Cerebellar nuclear complex (tissue), 1 donor: ENCODE measurements at places on chromosomes 1 and 21.
A peak's percentile ranks its signal among the peaks of the same experiment; 100 is the strongest.

DNA sequence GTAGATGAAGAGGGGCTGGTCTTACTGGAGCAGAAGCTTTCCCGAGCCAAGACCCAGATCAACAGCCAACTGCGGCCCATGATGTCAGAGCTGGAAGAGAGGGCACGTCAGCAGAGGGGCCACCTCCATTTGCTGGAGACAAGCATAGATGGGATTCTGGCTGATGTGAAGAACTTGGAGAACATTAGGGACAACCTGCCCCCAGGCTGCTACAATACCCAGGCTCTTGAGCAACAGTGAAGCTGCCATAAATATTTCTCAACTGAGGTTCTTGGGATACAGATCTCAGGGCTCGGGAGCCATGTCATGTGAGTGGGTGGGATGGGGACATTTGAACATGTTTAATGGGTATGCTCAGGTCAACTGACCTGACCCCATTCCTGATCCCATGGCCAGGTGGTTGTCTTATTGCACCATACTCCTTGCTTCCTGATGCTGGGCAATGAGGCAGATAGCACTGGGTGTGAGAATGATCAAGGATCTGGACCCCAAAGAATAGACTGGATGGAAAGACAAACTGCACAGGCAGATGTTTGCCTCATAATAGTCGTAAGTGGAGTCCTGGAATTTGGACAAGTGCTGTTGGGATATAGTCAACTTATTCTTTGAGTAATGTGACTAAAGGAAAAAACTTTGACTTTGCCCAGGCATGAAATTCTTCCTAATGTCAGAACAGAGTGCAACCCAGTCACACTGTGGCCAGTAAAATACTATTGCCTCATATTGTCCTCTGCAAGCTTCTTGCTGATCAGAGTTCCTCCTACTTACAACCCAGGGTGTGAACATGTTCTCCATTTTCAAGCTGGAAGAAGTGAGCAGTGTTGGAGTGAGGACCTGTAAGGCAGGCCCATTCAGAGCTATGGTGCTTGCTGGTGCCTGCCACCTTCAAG is 57.3 kb downstream of the LAMC2 start:
- DNase-seq: no peak

DNA sequence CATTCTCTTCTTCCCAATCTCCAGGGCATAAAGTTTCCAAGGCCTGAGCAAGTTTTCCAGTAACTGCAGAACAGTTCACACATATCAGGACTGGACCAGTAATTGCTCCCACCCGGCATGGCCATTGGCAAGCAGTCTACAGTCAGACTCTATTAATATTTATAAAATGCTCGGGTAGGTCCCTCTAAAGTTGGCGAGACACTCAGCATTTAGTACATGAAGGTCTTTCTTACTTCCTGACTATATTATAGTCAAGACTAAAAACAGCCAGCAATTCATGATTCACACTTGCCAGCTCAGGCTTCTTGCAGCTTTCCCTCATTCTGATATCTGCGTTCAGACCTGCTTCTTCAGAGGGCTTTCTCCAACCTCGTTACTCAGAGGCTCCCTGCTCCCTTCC is 25.4 kb downstream of the GADD45A start:
- DNase-seq: no peak

GRCh38 chr1:202049129-202049528 is 38.7 kb downstream of the ELF3 start:
- no peak for DNase-seq

- DNase-seq: no peak
Observed at GRCh38 chr1:221159608-221160007, 280.4 kb downstream of the HLX start.

DNA sequence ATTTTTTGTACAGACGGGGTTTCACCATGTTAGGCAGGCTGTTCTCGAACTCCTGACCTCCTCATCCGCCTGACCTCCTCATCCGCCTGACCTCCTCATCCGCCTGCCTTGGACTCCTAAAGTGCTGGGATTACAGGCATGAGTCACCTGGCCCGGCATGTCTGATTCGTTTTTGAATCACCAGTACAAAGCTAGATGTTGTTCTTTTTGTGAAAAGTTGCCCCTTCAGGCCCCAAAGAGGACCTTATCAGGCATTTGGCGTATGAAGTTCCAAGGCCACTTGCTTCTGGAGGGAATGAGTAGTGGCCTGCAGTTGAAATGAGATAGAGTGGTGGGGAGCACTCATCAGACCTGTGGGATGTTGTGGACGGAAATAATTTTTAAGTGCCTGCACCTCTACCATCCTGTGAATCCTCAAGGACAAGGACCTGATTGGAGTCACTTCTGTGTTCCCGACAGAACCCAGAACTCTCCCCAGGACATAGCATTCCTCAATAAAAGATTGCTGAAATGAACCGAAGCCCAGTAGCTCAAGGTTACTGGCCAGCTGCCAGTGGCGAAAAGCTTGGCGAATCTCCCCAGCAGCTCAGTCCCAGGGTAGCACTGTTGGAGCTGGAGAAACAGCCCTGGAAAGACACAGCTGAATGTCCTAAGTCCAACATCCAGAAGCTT is 50.1 kb downstream of the NDUFS5 start:
- DNase-seq: no peak

DNA sequence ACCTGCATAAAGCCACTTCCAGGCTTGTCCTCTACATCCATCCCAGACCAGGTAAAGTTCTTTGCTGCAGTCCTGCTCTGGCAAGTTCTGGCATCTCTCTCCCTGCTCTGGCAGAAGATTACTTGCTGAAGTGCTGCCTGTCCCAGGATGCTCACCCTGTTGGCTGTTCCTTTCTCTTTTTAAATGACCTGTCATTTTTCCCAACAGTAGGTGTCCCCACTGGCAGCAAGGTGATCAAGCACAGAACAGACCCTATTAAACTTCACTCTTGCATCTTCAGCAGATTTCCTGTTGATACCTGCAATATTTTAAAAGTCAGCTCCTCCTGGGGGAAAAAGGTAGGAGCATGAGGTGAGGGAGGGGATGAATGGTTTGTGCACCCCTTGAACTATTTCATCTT is 332.6 kb downstream of the PBX1 start:
- no peak for DNase-seq

DNA sequence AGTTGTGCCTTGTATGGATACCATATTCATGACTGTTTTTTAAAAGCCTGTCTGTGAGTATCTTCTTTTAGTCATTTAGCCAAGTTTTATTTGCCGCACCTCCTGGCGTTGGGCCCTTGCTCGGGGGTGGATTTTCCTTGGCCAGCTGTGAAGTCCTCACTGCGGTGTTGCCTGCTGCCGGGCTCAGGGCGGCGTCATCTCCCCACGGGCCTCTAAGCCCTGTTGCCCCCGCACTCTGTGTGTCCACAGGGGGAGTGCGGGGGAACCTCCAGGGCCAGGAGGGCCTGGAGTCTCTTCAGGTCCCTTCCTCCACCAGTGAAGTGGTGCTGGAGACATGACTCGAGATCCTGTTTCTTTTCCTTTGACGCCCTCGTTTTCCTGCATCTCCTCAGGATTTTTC is 65.8 kb upstream of the DIP2A start:
- DNase-seq: no peak

GRCh38 chr1:154784416-154784815 is 85.7 kb downstream of the KCNN3 start:
- DNase-seq: no peak

DNA sequence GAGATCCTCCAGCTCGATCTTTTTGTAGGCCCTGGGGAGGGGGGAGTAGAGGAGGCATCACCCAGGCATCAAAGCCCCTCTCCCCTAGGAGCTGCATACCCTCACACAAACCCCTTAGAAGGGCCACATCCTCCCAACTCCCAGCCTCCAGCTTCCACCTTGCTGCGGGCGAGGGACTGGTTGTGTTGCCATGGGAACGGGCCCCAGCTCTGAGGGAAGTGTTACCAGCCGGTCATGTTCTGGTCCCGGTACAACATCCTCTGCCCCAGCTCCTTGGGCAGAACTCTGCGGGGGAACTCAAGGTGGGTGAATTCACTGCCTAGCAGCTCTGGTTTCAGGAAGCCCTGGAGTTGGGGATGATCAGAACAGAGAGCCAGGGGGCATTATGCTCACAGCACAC is 4.1 kb downstream of the PPM1J start:
- no peak for DNase-seq

DNA sequence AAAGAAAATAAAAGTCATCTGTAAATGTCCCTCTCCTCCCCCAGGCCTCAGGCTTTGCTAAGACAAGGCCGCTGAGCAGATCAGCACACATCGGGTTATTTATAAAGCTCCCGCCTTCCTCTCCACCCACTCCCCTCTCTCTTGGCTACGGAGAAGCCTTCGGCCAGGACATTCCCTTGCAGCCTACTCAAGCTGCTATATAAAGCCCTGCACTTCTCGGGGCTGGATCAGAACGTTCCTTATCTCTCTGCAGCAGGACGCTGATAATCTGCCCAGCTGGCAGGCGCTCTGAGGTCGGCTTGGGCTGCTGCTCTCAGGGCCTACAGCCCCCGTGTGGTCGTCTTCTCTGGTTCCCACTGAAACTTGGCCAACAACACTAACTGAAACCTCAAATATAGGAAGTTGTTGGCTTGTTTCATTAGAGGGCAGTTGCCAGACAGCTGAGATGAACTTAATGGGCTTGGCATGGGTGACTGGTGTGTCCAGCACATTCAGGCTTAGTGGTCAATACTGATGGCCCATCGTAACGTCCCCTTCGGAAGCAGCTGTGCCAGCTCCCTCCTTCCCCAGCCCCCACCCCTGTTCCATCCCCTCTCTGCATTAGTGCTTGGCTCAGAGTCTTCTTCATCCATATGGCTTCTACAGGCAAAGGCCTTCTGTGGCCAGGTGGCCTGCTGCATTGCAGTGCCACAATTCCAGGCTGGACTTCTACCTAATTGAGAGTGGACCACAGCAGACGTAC is 64.6 kb downstream of the IER5 start:
- DNase-seq: peak; percentile 71

- DNase-seq: no peak
Observed at GRCh38 chr1:95119273-95119672, 2.1 kb downstream of the TLCD4 start.

DNA sequence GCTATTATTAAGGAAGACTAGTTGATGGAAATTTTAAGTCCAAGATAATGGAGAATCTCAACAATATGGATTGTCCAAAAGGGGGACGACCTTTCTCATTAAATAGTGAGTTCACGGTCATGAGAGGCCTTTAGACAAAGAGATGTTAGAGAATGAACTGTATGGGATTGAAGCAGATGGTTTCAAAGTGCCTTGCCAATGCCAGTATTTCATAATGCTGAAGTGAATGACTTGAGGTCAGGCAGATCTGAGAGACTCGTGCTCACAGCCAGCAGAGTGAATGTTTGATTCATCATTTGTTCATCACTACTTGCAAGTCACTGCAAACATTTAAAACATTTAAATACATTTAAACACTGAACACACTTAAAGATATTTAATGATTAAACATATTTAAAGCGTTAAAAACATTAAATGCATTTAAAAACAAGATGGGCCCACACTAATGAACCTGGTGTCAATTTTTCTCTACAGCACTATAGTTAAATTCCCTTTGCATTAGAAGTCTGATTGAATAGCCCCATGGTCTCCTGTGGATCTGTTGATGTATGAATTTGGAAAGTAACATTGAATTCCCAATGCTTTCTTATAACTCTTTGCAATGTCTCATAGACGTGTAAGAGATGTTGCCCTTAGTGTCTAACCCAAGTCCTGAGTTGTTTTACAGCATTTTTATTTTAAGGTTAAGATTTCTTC is 80.7 kb downstream of the TGFB2 start:
- no peak for DNase-seq

GRCh38 chr1:159712080-159712479 is 2.3 kb downstream of the CRP start:
- no peak for DNase-seq

DNA sequence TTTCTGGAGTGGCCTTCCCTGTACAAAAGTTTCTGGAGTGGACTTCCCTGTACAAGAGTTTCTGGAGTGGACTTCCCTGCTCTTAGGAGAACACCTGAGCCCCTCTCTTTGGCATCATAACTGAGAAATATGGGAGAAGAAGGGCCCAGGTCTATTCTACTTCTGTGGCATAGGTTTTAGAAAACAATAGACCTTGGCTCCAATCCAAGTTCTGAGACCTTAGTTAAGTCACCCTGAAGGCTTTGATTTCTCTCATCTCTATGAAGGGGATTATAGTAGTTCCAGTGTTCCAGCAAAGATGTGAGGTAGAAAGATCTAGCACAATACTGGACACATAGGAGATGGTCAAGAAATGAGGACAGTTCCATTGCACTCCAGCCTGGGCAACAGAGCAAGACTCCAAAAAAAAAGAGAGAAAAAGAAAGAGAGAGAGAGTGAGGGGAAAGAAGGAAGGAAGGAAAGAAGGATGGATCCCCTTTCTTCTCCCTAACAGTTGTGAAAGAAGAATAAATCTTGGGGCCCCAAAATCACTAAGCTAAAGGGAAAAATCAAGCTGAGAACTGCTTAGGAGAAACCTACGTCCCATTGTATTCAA is 13.3 kb upstream of the EIF4G3 start:
- no peak for DNase-seq
